Stomach (tissue), 19 donors: ENCODE measurements at places on chromosomes 2 and 18. TPM values are rescaled to one million over a fixed set of nuclear protein-coding genes. Genes with fewer than 3 reads are reported as not detected.

GRCh38 chr2:29013057-29013780 lies 32.1 kb downstream of the TOGARAM2 start:
- no peaks in the 10 kb centered on the region for H3K27me3 ChIP-seq
- H3K36me3 ChIP-seq = no peaks in the 10 kb centered on the region
- no peak overlapping the region for H3K27ac ChIP-seq
- peaks cover 23% of the 10 kb centered on the region for H3K4me1 ChIP-seq

- H3K4me1 ChIP-seq = no peaks in the 10 kb centered on the region
- H3K4me3 ChIP-seq = no peak overlapping the region
- H3K36me3 ChIP-seq = no peaks in the 10 kb centered on the region
These were observed 18.8 kb downstream of the TMEM185B start for GRCh38 chr2:120204417-120204816.

DNA sequence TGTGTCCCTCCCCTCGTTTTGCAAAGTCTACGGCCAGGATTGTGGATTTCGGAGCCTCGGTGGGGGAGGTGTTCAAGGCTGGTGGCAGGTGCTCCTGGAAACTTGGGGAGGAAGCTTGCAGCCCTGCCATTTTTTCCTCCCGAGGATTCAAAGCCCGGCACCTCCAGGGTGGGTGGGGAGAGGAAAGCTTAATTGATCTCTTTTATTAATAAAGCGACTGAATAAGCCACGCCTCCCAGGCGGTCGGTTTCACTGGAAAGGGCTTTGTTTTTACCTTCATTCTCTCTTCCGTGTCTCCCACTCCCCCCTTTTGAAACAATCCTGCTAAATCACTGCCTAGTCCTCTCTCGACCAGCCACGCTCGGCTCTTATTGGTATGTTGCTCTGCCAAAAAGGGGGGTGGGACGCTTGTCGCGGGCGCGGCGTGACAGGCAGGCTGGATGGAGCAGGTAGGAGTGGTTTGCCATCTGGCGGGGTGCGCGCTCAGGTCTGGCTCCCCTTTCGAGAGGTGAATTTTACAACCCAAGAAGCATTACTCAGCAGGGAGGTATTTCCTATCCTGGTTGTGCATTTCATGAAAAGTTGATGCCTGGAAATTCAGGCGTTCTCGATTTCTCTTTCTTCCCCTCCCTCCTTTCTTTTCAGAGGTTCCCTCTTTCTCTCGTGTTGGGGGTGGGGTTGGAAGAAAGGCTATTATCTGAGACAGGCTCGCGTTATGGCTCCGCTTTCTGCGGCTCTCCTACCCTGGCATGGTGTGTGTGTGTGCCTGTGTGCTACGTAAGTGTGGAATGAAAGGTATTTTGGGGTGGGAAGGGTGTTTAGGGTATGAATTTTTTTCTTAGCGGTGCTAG lies 1.4 kb downstream of the NEDD4L start:
- H3K4me3 ChIP-seq = peak overlapping the region; percentile 94
- peak overlapping the region; percentile 97 for H3K27ac ChIP-seq
- peaks cover 9% of the 10 kb centered on the region for H3K4me1 ChIP-seq
- DNase-seq = peak; percentile 87
- H3K27me3 ChIP-seq = peaks cover 7% of the 10 kb centered on the region

DNA sequence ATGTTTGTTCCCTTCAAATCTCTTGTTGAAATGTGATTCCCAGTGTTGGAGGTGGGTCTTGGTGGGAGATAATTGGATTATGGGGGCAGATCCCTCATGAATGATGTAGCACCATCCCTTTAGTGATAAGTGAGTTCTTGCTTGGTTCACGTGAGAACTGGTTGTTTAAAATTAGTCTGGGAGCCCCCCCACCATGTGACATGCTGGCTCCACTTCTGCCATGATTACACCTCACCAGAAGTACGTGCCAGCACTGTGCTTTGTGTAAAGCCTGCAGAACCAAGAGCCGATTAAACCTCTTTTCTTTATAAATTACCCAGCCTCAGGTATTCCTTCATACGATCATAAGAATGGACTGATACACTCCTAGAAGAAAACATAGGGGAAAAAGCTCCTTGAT lies 10.1 kb downstream of the ABI2 start:
- H3K4me3 ChIP-seq = no peak overlapping the region
- H3K27me3 ChIP-seq = no peaks in the 10 kb centered on the region
- peaks cover 19% of the 10 kb centered on the region for H3K4me1 ChIP-seq
- no peak overlapping the region for H3K27ac ChIP-seq

DNA sequence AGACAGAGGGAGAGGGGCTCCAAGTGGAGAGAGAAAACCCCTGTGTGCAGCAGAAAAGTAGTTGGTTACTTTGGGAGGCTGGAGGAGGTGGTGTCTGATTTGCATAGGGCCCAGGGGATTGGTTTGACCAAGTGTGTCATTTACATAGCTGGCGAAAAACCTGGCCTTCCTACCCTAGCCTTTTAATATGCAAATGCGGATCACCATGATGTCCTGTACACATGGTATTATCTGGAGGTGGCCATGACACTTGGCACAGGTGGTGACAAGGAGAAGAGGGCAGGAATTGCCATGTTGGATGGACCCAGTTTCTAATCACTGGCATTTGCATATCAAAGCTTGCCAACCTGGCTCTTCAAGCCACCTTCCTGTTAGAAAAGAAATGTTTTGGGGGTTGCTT lies 120.8 kb upstream of the CHAC2 start:
- DNase-seq = no peak
- H3K4me3 ChIP-seq = no peak overlapping the region
- no peak overlapping the region for H3K27ac ChIP-seq
- no peaks in the 10 kb centered on the region for H3K4me1 ChIP-seq
- no peaks in the 10 kb centered on the region for H3K27me3 ChIP-seq
- H3K36me3 ChIP-seq = no peaks in the 10 kb centered on the region

GRCh38 chr2:30860726-30861125 lies 53.5 kb upstream of the CAPN13 start:
- no peaks in the 10 kb centered on the region for H3K27me3 ChIP-seq
- no peaks in the 10 kb centered on the region for H3K4me1 ChIP-seq
- H3K4me3 ChIP-seq = no peak overlapping the region
- DNase-seq = no peak

DNA sequence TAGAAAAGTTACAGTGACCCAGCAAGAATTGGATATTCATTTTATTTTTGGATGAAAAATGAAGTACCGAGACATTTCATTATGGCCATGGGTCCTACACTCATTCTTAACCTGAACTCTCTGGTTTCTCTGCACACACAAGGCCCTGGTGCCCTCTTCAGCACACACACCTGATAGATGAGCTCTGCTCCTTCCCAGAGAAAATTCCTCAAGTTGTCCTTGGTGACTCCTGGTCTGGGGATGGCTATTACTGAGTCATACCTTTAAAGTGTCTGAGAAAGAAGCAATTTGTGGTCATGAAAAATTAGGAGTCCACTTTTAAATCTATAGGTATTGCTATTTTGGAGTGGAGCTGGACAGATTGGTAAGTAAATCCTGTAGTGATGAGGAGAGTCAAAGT lies 311.5 kb downstream of the CDH2 start:
- H3K27me3 ChIP-seq = no peaks in the 10 kb centered on the region
- no peak overlapping the region for H3K4me3 ChIP-seq
- H3K4me1 ChIP-seq = peaks cover 6% of the 10 kb centered on the region
- no peak overlapping the region for H3K27ac ChIP-seq
- H3K36me3 ChIP-seq = no peaks in the 10 kb centered on the region

DNA sequence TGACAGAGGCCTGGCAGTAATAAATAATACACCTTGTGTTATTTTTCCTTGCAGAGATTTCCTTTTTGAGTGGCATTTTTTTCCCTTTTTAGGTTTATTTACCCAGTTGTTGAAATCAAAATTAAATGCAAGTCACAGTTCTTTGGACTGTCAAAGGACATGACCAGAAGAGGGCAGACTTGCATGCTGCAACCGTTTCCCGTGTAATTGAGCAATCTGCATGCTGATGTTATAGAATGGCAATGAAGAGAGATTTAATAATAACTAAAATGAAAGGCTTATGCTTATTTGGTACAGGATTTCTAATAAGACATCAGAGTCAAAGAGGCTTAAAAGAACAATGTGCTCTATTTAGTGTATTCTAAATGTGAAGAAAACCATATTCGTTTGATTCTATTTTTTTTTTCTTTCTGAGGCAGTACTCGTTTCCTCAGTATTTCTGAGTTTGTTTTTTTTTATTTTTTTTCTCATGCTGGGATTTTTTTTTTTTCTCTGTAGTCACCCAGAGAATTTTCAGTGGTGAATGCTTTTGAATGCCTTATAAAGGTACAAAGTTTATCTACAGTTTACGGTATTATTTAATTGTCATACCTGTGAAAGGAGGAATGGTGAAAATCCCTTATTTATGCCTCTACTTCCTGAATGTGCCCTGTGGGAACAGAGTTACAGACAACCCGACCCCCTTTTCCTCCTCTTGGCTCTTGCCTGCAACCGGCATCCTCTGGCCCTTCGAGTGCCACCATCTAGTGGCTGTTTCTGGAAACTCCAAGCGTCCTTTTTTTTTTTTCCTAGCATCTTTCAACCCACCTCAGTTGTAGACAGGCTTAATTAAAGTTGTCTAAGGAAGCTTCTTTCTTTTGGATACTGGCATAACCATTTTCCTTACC lies 368.5 kb downstream of the LRRTM1 start:
- H3K4me1 ChIP-seq = no peaks in the 10 kb centered on the region
- no peak overlapping the region for H3K27ac ChIP-seq
- no peaks in the 10 kb centered on the region for H3K27me3 ChIP-seq
- no peak overlapping the region for H3K4me3 ChIP-seq

- no peak overlapping the region for H3K4me3 ChIP-seq
- H3K36me3 ChIP-seq = no peaks in the 10 kb centered on the region
- DNase-seq = no peak
These were observed 77.8 kb upstream of the STPG4 start for GRCh38 chr2:47232738-47233415.

- no peaks in the 10 kb centered on the region for H3K36me3 ChIP-seq
- no peak for DNase-seq
- H3K27me3 ChIP-seq = no peaks in the 10 kb centered on the region
- no peak overlapping the region for H3K4me3 ChIP-seq
These were observed 202.7 kb upstream of the SPOPL start for GRCh38 chr2:138298900-138299299.

GRCh38 chr2:194328456-194328855 lies 1328.6 kb upstream of the SLC39A10 start:
- no peaks in the 10 kb centered on the region for H3K27me3 ChIP-seq
- no peaks in the 10 kb centered on the region for H3K36me3 ChIP-seq
- H3K4me1 ChIP-seq = no peaks in the 10 kb centered on the region
- no peak overlapping the region for H3K27ac ChIP-seq
- no peak overlapping the region for H3K4me3 ChIP-seq

- no peaks in the 10 kb centered on the region for H3K27me3 ChIP-seq
- H3K27ac ChIP-seq = peak overlapping the region; percentile 88
- H3K36me3 ChIP-seq = no peaks in the 10 kb centered on the region
- DNase-seq = peak; percentile 79
- peaks cover 36% of the 10 kb centered on the region for H3K4me1 ChIP-seq
These were observed 20.0 kb upstream of the TMBIM1 start for GRCh38 chr2:218312267-218312756.

- no peaks in the 10 kb centered on the region for H3K36me3 ChIP-seq
- H3K27me3 ChIP-seq = no peaks in the 10 kb centered on the region
- H3K27ac ChIP-seq = no peak overlapping the region
- no peak for DNase-seq
- no peaks in the 10 kb centered on the region for H3K4me1 ChIP-seq
These were observed 283.3 kb upstream of the NETO1 start for GRCh38 chr18:73151086-73151485.

DNA sequence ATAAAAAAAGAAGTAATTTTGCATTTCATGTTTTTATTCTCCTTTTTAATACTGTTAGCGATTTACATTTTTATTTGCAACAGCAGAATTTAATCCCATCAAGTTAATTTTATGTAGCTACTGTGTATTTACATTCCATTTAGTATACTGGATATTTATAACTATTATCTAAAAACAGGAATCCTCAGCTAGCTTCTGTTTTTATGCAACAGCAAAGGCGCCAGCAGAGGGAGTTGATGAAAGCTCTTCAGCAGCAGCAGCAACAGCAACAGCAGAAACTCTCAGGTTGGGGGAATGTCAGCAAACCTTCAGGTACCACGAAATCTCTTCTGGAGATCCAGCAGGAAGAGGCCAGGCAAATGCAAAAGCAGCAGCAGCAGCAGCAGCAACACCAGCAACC lies 26.2 kb upstream of the SNORC start:
- no peak overlapping the region for H3K4me3 ChIP-seq
- DNase-seq = peak; percentile 12
- no peaks in the 10 kb centered on the region for H3K27me3 ChIP-seq
- no peak overlapping the region for H3K27ac ChIP-seq
- no peaks in the 10 kb centered on the region for H3K4me1 ChIP-seq

GRCh38 chr2:15561574-15562344 lies 625 bp upstream of the NBAS start:
- peak overlapping the region; percentile 86 for H3K27ac ChIP-seq
- no peaks in the 10 kb centered on the region for H3K36me3 ChIP-seq
- no peaks in the 10 kb centered on the region for H3K27me3 ChIP-seq
- H3K4me3 ChIP-seq = peak overlapping the region; percentile 82
- DNase-seq = no peak

GRCh38 chr2:27762951-27763906 lies 8.3 kb upstream of the MRPL33 start:
- DNase-seq = peak; percentile 62
- no peaks in the 10 kb centered on the region for H3K36me3 ChIP-seq
- peaks cover 34% of the 10 kb centered on the region for H3K4me1 ChIP-seq
- H3K27ac ChIP-seq = peak overlapping the region; percentile 52
- H3K27me3 ChIP-seq = no peaks in the 10 kb centered on the region
- no peak overlapping the region for H3K4me3 ChIP-seq

DNA sequence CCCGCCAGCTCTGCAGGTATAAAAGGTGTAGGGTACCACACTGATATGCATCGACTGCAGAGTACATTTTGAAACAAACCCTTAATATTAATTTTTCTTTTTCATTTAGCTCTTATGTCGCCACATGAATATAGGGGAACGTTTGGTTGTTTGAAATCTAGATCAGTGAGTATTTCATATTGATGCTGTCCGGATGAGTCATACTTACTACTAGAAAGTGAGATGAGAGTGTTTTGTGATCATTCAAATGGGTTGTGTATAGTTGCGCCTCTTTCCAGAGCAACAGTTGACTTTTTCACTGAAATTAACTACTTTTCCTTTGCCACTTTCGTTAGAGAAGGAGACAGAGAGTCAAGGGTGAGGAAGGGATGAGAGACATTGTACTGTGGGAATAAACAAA lies 24.6 kb downstream of the NPAS2 start:
- no peaks in the 10 kb centered on the region for H3K27me3 ChIP-seq
- peaks cover 16% of the 10 kb centered on the region for H3K4me1 ChIP-seq
- H3K27ac ChIP-seq = no peak overlapping the region
- no peak for DNase-seq
- no peak overlapping the region for H3K4me3 ChIP-seq

DNA sequence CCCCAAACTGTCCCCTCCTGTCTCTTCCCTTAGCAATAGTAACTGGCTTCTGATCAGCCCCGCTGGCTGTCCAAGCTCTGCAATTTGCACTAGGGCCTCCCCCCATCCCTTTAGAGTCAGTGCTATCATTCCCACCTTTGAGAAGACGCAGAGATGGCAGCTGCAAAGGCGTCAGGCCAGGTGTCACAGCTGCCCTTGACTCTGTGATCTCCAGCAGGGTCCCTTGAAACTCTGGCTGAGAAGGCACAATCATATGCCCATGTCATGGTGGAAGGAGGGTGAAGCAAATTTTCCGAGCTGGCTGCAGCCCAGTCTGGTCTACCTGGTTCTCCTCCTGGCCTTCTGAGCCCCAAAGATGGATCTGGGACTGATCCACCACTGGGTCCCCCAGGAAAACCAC lies 49.2 kb upstream of the TEX51 start:
- no peaks in the 10 kb centered on the region for H3K27me3 ChIP-seq
- no peaks in the 10 kb centered on the region for H3K36me3 ChIP-seq
- no peak overlapping the region for H3K4me3 ChIP-seq
- DNase-seq = no peak

CFAP221 gene
- polyA plus RNA-seq = 0.68 TPM

PDIA6 gene
- polyA plus RNA-seq = 49.6 TPM

ALPG gene
- polyA plus RNA-seq = not detected

ZNF396 gene
- 1.8 TPM for polyA plus RNA-seq

MALL gene
- 2.3 TPM for polyA plus RNA-seq

FEV gene
- 6.4 TPM for polyA plus RNA-seq

TCF4 gene
- 12.7 TPM for polyA plus RNA-seq

TMEM182 gene
- 1.0 TPM for polyA plus RNA-seq

M1AP gene
- 0.31 TPM for polyA plus RNA-seq
